ENCODE measurements at places on chromosomes 12 and 14. TPM values are rescaled to one million over a fixed set of nuclear protein-coding genes. Genes with fewer than 3 reads are reported as not detected.

KRT6A gene
- total RNA-seq, result 5,507 TPM

MYH6 gene
- not detected for total RNA-seq

STAC3 gene
- 0.48 TPM for total RNA-seq

FOXA1 gene
- not detected for total RNA-seq

ASPG gene
- total RNA-seq, result 0.14 TPM

GALNT8 gene
- total RNA-seq, result not detected

NRXN3 gene
- 0.74 TPM for total RNA-seq

RBP5 gene
- not detected for total RNA-seq

RAPGEF3 gene
- 8.1 TPM for total RNA-seq

CD9 gene
- 589 TPM for total RNA-seq

OR4E2 gene
- not detected for total RNA-seq

TPI1 gene
- 893 TPM for total RNA-seq

TROAP gene
- 36.3 TPM for total RNA-seq

CMA1 gene
- not detected for total RNA-seq

GZMH gene
- not detected for total RNA-seq

APOF gene
- total RNA-seq, result not detected

CNPY2 gene
- 122 TPM for total RNA-seq

CLEC4C gene
- total RNA-seq, result not detected

RERGL gene
- not detected for total RNA-seq

TAS2R46 gene
- total RNA-seq, result 0.11 TPM

RD3L gene
- total RNA-seq, result not detected
